ENCODE measurements at places on chromosomes 3 and 15.

- no peak for DNase-seq
These were observed 8.7 kb upstream of the YEATS2 start for GRCh38 chr3:183688874-183689273.

DNA sequence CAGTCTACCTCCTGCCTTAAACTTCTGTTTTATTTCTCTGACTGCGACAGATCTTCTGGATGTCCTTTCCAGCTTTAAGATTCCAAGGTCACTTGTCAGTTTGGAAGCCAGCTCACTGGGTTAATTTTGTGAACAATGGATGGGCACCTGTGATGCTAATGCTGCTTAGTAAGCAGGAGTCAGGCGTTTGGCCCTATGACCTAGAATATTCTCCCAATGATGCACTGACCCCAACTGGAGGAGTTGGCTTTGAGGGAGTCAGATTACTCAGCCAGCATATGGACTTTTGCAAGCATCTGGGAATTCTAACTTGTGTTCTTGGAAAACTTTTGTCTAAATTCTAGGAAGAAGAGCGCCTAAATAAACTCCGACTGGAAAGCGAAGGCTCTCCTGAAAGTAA lies 28.1 kb downstream of the HACD3 start:
- DNase-seq = no peak

- no peak for DNase-seq
These were observed 614.4 kb downstream of the FHIT start for GRCh38 chr3:60636846-60637245.

DNA sequence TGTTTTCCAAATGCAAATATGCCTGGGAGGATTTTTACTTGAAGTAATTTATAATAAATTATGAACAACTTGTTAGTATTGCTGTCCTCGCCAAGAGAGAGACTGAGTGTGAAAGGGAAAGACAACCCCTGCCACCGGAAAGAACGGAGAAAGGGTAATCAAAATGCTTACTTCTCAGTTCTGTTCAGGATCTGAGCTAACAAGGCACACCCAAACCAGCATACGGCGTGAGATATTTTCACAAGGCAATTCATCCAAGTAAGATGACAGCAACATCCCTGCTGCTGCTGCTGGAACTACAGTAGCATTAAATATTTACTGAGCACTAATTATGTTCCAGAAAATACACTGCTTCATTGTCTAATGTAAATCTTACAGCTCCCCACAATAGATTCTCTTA lies 96.1 kb downstream of the KBTBD8 start:
- no peak for DNase-seq

- DNase-seq = no peak
These were observed 36.3 kb downstream of the CHDH start for GRCh38 chr3:53809764-53810400.

GRCh38 chr3:195069501-195070251 lies 201.3 kb downstream of the XXYLT1 start:
- DNase-seq = no peak

DNA sequence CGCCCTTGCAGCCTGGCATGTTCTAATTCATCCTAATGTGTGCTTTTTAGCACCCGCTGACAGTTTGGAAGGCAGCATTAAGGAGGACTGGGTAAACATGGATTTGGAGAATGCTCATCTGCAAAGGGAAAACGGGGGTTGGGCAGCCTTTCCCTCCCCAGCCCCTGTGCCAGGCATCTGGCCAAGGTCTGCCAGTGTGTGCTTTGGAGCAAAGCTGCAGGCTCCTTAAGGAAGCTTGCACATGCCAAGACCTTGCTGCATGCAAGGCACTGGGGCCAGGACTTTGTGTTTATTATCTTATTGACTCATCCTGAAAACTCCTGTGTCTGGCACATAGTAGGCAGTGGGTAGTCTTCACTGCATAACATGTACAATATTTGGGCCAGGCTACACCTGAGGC lies 20.1 kb downstream of the FAM3D start:
- no peak for DNase-seq

GRCh38 chr3:197186887-197187588 lies 111.4 kb downstream of the DLG1 start:
- DNase-seq = no peak

DNA sequence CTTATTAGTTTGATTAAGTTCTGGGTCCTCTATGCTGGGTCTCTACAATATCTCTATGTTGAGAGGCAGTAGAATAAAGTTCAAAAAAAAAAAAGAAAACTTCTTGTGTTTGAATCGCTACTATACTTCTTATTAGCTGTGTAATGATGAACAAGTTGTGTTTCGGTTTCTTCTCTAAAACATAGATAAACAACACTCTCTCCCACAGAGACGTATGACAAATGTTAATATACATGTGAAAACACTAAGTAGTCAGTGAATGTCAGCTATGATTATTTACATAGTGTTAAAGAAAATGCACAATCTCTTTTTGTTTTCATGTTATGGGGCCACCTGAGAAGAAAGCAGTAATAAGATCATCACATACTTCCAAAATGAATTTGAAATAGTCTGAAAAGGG lies 45.3 kb downstream of the ACAP2 start:
- no peak for DNase-seq

DNA sequence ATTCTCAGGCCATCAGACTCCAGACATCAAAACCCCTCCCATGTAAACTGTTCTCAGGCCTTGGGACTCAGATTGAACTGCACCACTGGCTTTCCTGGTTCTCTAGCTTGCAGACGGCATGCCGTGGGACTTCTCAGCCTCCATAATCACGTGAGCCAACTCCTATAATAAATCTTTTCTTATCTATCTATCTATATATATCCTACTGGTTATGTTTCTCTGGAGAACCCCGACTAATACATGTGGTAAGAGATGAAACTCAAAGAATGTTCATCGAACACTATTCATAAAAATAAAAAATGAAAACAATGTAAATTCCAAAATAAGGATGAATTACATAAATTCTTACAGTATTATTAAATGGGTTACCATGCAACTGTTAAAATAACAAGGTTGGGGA lies 84.5 kb upstream of the NTRK3 start:
- no peak for DNase-seq

GRCh38 chr3:171023566-171023965 lies 3.0 kb downstream of the SLC2A2 start:
- DNase-seq = no peak

DNA sequence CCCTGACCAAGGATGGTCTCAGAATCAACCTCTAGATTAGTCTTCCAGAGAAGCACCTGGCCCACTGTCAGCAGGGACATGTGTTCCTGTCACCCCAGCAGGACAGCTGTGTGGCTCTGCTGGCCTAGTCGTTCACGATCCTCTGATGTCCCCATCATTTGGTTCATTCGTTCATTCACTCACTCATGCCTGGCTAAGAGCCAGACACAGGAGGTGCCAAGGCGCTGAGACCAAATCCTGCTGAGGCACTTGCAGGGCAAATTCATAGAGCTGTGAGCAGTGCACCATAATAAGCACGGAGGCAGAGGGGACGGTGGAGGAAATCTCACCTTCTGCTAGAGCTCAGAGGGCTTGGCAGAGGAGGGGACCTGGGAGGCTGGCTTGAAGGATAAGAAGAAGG lies 49.9 kb upstream of the FGD5 start:
- no peak for DNase-seq

DNA sequence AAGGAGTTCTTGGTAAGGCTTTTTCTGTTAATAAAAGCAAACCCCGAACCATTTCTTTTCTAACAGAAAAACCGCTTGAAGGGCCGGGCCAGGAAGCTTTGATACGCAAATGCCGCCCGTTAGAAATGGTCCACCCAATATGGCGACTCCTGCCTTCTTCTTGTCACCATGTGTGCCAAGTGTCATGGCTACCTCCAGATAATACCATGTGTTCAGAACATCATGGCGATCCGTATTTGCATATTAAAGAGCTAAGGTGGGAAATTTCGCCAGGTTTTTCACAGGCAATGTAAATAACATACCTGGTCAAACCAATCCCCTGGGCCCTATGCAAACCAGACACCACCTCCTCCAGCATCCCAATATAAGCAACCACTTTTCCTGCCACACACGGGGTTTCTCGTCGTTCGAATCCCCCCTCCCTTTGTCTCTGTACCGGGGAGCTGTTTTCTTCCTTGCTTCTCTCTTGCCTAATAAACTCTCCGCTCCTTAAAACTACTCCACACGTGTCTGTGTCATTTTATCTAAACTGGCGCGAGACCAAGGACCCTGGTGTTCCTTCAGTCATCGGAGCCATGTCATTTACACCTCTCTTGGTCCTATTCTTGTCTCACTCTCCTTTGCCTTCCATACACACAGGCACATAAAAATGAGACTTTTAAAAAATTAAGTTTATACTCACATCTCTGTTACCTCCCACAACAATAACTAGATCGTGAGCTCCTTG lies 34.5 kb downstream of the NCEH1 start:
- DNase-seq = no peak

DNA sequence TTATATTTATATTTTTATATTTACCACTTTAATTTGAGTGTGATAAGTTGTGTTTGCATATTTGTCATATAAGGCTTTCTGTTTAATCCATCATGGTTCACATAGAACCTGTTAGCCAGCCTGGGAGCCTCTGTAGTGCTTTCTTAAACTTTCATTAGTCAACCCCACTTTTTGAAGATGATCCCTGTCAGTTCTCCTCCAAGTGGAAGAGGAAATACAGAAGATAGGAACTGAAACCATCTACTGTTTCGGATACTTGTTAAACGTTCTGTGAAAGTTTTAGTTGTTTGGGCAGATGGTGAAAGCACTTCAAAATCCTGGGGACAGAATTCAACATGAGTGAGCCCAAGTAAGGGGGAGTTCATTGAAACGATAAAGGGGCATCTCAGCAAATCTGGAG lies 4.6 kb upstream of the SAMMSON start:
- DNase-seq = no peak

- DNase-seq = no peak
These were observed 96.3 kb downstream of the NUP210 start for GRCh38 chr3:13323822-13324221.

DNA sequence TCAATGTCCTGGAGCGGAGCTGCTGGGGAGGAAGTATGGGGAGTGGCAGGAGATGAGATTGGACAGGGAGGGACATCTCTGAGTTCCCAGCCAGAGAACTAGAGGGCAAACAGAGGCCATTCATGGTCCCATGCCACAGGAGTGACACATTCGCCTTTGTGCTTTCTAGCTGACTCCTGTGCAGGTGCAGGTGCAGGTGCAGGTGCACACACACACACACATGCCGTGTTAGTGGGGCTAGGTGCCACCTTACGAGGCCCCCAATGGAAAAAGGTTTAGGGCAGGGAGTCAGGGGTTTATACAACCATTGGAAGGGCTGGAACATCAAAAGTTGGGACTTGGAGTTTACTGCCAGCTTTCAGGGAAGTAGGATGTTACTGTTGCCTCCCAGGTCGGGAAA lies 52.0 kb downstream of the TPRA1 start:
- DNase-seq = no peak

DNA sequence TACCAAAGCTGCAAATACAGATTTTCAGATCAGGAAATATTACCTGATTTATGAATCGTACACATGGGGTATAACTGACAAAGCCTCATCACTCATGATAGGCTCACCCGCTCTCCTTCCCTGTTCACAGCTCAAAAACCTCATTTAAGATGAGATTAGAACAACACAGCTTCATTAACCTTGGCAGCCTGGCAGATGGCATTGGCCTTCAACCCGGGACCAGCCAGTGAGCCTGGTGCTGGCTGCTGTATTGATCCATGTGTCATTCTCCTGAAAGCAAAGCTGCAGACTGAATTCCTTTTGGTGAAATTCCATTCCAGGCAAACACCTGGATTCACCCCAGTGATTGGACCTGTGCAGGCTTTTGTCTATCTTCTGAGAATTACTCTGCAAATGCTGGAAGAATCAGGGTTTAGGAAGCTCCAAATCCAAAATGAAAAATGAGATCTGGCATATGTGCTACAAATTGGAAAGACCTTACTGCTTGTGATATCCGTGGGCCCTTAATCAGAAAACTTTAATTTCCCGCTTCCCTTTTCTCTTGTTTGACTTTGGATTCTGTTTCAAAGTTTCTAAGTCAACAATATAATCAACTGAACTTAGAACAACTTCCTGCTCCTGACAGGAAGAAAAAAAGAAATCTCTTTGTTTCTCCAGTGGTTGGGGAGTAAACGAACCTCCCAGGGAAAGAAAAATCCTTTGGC lies 189.1 kb upstream of the KBTBD8 start:
- DNase-seq = no peak

DNA sequence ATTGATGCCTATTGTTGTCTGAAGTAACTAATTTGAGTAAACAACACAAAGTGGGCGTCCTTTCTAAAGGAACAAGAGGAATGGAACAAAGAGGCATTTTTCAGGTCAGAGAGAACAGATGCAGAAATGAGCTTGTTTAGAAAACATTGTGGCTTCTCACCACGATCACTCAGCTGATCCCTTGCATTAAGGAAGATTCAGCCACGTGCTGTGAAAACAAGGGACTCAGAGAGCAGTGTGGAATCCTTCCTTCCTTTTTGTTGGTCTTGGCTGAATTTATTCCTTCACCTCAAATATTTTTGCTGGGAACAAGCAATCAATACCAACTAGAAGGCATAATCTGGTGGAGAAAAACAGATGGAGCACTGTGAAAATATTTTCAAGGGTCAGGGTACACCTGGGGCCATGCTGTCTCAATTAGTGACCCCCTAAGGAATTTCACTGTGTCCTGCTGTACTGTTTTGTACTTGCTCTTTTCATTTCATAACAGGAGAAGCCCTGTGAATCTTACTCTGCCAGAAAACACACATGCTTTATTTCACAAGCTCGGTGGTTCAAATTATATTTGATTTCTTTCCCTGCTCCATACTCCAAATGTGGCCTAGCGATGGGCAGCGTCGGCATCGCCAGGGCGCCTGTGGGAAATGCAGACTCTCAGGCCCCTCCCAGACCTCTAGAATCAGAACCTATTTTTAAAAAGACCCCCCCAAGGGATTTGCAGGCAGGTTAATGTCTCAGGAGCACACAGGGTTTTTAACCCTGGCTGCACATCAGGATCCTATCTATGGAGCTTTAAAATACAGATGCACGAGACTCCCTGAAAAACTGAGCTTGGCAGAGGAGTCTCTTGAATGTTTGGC lies 11.6 kb upstream of the SLC6A20 start:
- DNase-seq = no peak

- DNase-seq = no peak
These were observed 17.1 kb downstream of the SKIC8 start for GRCh38 chr15:78282324-78282723.

DNA sequence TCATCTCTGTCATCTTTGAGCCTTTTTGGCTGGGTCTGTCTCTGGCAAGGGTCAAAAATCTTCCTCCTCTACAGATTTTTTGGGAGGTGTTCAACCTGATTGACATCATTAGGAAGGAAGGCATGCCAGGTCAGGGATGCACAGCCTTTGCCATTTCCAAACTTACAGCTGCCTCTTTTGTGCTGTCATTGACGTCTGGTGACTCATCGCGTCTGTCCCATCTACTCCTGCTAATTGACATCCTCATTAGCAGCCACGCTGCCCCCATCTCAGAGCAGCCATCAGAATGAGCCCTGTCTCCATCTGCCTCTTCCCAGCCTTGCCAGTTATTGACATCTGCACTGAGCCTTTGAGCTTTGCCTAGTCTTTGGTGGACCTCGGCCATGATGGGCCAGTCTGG lies 53.0 kb downstream of the PDIA5 start:
- no peak for DNase-seq

DNA sequence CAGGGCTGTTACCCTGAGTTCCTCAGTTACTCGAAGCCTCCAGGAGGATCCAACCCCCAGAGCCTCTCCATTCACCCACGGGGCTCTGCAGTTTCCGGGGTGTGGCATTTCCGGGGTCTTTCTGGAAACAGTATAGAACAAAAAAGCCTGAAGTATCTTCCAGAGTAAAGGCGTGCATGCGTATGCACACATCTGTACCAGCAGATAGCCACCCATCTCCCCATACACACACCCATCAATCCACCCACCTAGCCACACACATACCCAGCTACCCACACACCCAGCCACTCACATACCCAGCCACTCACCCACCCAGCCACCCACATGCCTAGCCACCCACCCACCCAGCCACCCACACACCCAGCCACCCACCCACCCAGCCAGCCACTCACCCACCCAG lies 2.9 kb upstream of the DNAJB8 start:
- DNase-seq = no peak

Data from stimulated activated CD4-positive, alpha-beta T cell treated with anti-CD3 and anti-CD28 coated beads, Interleukin-12 subunit alpha, Interleukin-12 subunit beta, amount 100 ng/mL, for 4 hours (primary cell).